ENCODE measurements at places on chromosomes 13 and 19. TPM values are rescaled to one million over a fixed set of nuclear protein-coding genes. Genes with fewer than 3 reads are reported as not detected.

DNA sequence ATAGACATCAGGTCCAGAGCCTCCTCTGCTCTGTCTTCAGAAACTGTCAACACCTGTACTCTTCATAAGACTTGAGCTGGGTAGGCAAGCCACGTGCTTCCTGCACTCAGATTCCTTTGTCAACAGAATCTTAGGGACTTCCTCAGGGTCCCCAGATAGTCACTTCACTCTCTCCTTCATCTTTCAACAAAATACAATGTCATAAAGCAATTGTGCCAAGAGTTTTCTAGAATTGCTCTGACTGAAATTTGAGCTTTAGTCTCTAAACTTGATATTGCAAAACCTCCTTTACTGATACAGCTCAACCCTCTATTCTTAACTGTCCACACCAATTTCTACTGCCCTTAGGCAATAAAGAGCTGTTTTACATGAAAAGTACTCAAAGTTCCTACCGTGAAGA, 179.9 kb downstream of the IRS2 start:
- no peak overlapping the region for H3K27ac ChIP-seq
- DNase-seq = no peak
- no peak overlapping the region for H3K4me3 ChIP-seq
- H3K36me3 ChIP-seq = no peaks in the 10 kb centered on the region

DNA sequence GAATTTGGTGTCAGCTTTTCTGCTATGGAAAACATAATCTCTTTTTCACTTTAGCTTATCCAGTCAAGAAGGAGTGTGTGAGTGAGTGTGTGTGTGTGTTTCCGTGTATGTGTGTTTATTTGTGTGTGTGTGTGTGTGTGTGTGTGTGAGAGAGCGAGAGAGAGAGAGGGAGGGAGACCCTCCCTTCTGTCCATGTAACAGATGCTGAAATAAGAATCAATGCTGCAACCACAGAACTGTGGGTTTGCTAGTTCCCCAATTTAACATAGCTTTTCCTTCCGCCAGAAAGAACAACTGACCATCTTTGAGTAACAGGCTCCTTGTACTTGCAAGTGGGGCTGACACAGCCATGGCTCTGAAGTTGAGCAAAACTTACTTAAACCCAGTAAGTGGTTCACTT, 5.2 kb downstream of the LCP1 start:
- peaks cover 42% of the 10 kb centered on the region for H3K4me1 ChIP-seq
- DNase-seq = no peak
- no peaks in the 10 kb centered on the region for H3K27me3 ChIP-seq

- H3K4me1 ChIP-seq = no peaks in the 10 kb centered on the region
- no peaks in the 10 kb centered on the region for H3K27me3 ChIP-seq
- H3K36me3 ChIP-seq = no peaks in the 10 kb centered on the region
- no peak overlapping the region for H3K27ac ChIP-seq
- no peak for DNase-seq
- H3K4me3 ChIP-seq = no peak overlapping the region
These were observed 138.5 kb downstream of the PCDH9 start for GRCh38 chr13:67091603-67092002.

DNA sequence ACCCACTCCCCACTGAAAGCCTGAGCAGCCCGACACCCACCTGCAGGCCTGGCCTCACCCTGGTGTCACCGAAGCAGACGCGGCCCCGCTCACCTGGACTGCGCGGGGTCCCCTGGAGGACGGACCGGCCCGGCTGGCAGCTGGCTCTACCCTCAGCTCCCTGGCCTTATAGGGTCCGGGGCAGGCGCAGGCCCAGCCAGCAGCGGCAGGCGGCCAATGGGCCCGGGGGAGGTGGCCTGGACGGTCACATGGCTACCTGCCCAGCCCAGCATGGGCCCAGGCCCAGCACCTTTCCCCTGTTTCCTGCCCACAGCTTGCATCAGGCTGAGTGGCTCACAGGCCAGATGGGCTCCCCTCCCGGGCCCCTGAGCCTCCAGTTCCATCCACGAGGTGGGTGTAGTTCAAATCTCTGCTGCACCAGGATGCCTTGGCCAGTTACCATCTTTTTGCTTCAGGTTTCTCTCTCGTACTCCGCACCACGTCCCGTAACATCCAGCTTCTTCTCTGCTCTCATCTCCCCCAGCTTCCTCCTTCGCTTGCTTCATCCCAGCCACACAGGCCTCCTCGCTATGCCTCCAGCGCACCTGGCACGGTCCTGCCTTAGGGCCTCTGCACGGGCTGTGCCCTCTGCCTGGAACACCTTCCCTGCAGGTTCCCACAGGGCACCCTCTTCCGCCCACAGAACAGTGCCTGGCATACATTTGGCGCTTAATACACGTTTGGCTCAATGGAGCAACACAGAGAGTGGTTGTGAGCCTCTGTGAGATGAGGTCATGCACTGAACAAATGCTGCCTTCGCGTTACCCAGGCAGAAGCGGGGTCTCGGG, at the start of gene PLIN4:
PLIN4 (minus strand) TSS at position 142 of the 827 bp plus-strand sequence. CDS start 214 bp downstream, outside the sequence.
- DNase-seq = no peak
- no peaks in the 10 kb centered on the region for H3K36me3 ChIP-seq
- H3K27ac ChIP-seq = no peak within 1 kb of the TSS
- H3K27me3 ChIP-seq = no peaks in the 10 kb centered on the region

DNA sequence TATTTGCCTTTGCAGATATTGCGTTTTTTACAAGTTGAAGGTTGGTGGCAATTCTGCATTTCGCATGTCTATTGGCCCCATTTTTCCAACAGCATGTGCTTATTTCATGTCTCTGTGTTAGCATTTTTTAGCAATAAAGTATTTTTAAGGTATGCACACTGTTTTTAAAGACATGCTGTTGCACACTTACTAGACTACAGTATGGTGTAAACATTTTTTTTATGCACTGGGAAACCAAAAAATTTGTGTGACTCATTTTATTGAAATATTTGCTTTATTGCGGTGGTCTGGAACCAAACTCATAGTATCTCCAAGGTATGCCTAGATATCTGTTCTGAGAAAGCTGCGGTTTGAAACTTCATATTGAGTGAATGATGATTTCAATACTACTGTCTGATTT, 55.4 kb upstream of the RNF113B start:
- H3K27me3 ChIP-seq = peaks cover 4% of the 10 kb centered on the region
- H3K4me3 ChIP-seq = no peak overlapping the region
- H3K36me3 ChIP-seq = no peaks in the 10 kb centered on the region

DNA sequence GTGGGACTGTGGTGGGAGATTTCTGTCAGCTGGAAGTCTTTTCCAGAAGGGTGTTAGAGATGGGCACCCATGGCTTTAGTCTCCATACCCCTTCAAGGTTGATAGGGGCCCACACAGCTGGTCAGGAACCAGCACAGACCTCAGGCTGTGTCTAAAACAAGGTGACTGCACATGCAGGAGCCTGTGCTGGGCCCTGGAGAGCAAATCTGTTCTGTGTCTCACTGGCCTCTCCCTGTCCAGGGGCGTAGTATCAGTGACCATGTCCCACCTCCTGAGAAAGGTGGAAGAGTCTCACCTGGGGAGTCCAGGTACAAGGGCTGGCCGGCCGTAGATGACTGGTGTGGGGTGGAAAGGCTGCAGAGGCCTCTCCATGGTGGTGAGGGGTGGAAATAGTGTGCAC, 19.4 kb downstream of the ZNF175 start:
- no peak overlapping the region for H3K4me3 ChIP-seq
- DNase-seq = no peak
- H3K4me1 ChIP-seq = peaks cover 22% of the 10 kb centered on the region
- H3K36me3 ChIP-seq = peaks cover 14% of the 10 kb centered on the region
- no peak overlapping the region for H3K27ac ChIP-seq

RGL3 gene
- total RNA-seq = 0.48 TPM

DNA sequence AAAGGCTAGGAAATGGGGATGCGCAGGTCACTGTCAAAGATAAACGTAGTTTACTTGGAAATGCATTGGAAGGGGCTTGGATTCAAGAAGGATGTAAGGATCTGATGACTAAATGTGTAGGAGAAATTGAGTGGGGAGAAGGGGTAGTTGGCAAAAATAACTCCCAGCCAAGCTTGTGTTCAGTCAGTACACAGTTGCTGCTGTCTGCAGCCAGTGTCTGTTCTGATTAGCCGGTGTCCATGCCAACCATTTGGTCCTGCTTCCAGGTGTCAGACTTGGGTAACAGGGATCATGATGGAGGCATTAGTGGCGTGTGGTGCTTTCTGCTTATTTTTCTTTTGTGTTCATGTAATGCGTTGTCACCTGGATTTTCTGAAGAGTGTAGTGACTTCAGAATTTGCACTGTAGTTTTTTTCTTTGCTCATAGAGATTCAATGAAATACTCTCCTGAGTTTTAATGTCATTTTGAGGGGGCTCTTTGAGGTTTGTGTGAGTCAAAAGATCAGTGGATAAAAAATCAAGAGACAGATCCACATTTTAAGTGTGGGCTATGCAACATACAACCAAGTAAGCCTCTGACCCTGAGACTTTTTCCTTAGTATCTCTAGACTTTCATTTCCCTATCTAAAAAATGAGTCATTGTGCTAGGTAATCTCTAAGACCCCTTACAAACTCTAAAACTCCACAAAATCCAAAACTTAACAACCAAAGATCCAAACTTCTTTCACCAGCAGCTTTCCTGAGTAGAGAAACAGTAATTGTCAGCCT, 103.9 kb downstream of the WDFY2 start:
- no peak overlapping the region for H3K27ac ChIP-seq
- H3K4me1 ChIP-seq = no peaks in the 10 kb centered on the region
- no peaks in the 10 kb centered on the region for H3K36me3 ChIP-seq
- no peak overlapping the region for H3K4me3 ChIP-seq

DNA sequence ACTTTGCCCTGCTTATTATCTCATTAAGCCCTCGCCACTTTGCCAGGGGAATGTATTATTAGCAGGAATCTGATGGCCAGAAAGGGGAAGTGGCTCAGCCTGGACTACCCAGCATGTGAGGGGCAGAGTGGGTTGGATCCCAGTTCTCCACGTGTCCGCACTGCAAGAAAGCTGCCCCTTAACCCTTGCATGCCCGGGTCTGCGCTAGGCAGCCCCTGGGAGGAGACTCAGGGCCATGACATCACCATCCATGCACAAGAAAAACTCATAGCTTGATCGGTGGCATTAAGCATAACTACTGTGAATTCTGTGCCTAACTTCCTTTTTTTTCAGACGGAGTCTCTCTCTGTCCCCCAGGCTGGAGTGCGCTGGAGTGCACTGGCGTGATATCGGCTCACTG, 8.9 kb downstream of the CACNG8 start:
- H3K4me3 ChIP-seq = no peak overlapping the region
- peaks cover 2% of the 10 kb centered on the region for H3K27me3 ChIP-seq
- no peak for DNase-seq
- no peak overlapping the region for H3K27ac ChIP-seq
- H3K36me3 ChIP-seq = no peaks in the 10 kb centered on the region

CYP2A7 gene
- not detected for total RNA-seq

- no peak overlapping the region for H3K4me3 ChIP-seq
- H3K36me3 ChIP-seq = no peaks in the 10 kb centered on the region
- no peak overlapping the region for H3K27ac ChIP-seq
- no peak for DNase-seq
- H3K4me1 ChIP-seq = no peaks in the 10 kb centered on the region
- H3K27me3 ChIP-seq = no peaks in the 10 kb centered on the region
These were observed 8.3 kb downstream of the RYR1 start for GRCh38 chr19:38441657-38442348.

GRCh38 chr19:15365264-15365663, 14.3 kb downstream of the AKAP8 start:
- no peaks in the 10 kb centered on the region for H3K27me3 ChIP-seq
- H3K36me3 ChIP-seq = peaks cover 64% of the 10 kb centered on the region
- no peak for DNase-seq
- no peak overlapping the region for H3K4me3 ChIP-seq

TPTE2 gene
- not detected for total RNA-seq

ADGRE3 gene
- total RNA-seq = 0.59 TPM

CLEC11A gene
- 4.0 TPM for total RNA-seq

- H3K4me3 ChIP-seq = no peak overlapping the region
- H3K36me3 ChIP-seq = no peaks in the 10 kb centered on the region
- DNase-seq = no peak
- H3K27me3 ChIP-seq = peaks cover 53% of the 10 kb centered on the region
These were observed 15.0 kb upstream of the CLN5 start for GRCh38 chr13:76976929-76977328.

ZNF333 gene
- total RNA-seq = 37.9 TPM

DNA sequence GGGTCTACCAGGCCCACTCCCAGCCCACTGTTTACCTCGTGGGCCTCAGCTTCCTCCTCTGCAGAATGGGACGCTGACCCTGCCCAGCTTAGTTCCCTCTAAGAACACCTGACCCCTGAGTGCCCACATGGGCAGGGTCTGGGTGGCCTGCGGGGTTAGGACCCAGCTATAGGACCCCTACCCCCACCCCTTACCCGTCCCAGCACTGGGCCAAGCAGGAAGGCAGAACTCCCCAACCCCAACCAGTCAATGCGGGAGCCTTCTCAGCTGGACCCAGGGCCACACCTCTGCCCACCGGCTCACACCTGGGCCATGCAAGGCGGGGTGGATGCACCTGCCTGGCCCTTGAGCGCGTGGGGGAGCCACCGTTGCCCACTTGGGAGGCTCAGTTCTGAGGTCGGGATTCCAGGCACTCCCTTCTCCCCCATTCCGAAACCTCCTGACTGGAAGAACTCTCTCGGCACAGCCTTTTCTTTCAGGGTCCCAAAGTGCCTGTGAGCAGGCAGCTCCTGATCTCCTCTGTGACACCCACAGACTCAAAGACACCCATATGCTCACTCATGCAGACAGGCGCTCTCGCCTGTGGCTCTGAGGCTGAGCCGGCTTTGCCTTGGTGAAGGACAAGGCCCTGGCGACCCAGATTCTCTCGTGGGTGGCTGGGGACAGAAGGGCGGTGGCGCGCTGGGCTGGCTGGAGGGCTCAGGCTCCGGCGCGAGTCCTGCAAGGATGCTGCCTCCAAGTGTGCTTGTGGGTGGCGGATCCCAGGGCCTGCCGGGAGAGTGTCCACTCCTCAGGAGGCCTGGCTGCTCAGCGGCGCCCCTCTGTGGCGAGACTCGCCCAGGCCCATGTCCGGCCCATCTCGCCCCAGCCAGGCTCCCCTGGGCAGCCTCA, 27.9 kb upstream of the PARP4 start:
- no peak for DNase-seq
- H3K36me3 ChIP-seq = no peaks in the 10 kb centered on the region
- H3K4me1 ChIP-seq = peaks cover 13% of the 10 kb centered on the region
- H3K27ac ChIP-seq = no peak overlapping the region
- peaks cover 18% of the 10 kb centered on the region for H3K27me3 ChIP-seq

GRCh38 chr19:19457671-19458070, 52.2 kb downstream of the GATAD2A start:
- H3K4me1 ChIP-seq = peaks cover 93% of the 10 kb centered on the region
- peaks cover 5% of the 10 kb centered on the region for H3K36me3 ChIP-seq
- peak overlapping the region; percentile 92 for H3K27ac ChIP-seq
- H3K4me3 ChIP-seq = no peak overlapping the region
- H3K27me3 ChIP-seq = no peaks in the 10 kb centered on the region
